Activated CD8-positive, alpha-beta memory T cell treated with anti-CD3 and anti-CD28 coated beads, Interleukin-2, amount 10 ng/mL, durations not matched to agents 7 days and 5 days (primary cell): ENCODE measurements at places on chromosomes 16 and 17.

DNA sequence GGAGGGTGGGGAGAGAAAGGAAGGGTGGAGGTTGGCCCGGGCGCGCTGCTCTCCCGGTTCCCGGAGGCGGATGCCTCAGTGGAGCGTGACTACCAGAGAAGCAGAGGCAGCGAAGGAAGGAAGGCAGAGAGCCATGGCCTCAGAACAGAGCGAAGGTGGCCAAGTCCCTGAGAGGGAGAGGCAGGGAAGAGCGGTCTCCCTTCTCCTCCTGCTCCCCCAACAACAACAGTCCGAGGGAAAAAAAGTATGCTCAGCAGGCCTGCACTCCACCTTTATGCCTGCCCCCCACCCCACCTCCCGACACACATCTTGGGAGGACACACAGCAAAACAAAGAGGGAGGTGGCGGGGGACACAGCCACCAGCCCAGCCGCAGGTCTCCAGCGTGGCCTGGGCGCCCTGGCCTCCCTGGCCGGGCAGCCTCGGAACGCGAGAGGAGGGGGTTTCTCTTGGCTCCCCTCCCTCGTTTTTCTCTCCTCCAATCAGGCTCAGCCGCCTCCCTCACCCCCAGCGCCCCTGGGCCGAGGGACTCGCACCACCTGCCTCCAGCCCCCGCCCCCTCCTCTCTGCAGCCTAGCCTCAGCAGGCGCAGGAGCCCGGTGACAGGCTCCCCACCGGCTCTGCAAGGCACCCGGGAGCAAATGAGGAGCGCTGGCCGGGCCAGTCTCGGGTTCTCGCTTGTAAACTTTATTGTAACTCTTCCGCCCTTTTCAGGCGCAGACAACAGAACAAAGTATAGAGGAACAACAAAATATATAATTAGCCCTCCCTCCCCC is 1.1 kb upstream of the HOXB7 start:
- peaks cover 36% of the 10 kb centered on the region for H3K4me1 ChIP-seq
- peaks cover 2% of the 10 kb centered on the region for H3K36me3 ChIP-seq
- no peak for DNase-seq
- H3K4me3 ChIP-seq, result peak overlapping the region; percentile 81
- peaks cover 81% of the 10 kb centered on the region for H3K27me3 ChIP-seq

DNA sequence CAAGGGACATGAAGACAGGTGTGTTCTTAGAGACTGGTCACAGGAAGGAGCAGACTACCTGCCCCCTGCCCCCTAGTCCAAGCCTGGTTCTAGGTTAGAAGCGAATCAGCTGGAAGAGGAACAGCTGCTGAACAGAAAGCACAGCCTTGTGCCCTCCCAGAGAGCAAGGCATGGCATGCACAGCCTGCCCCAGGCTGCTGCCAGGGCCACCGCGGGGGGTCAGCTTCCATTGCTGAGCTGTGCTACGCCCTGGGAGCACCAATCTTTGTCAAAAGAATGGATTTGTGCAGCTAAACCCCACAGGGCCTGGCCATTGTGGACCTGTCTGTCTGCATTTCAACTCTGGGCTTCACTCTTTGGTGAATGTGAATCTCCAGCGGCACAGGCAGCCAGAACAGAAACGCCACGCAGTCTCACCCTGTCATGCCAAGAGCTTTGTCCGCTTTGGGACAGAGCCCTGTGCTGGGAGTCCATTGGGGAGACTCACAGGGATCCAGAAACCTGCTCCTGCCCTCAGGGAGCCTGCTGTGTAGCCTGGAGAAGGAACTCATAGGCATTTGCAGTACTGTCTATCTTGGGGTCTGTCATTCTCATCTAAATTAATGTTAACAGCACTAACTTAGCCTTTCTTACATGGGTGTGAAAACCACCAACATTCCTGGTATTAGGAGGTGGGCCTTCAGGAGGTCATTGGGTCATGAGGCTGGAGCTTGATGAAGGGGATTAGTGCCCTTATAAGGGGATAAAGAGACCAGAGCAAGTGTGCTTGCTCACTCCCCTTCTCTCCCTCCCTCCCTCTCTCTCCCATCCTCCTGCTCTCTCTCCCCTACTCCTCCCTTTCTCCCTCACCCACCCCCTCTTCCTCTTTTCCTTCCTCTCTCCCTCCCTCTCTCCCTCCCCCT is 25.6 kb upstream of the CDRT4 start:
- DNase-seq, result no peak
- peaks cover 3% of the 10 kb centered on the region for H3K36me3 ChIP-seq
- no peak overlapping the region for H3K4me3 ChIP-seq
- H3K27me3 ChIP-seq, result no peaks in the 10 kb centered on the region
- no peak overlapping the region for H3K27ac ChIP-seq

- DNase-seq, result peak; percentile 78
- H3K36me3 ChIP-seq, result no peaks in the 10 kb centered on the region
- no peak overlapping the region for H3K27ac ChIP-seq
- no peaks in the 10 kb centered on the region for H3K27me3 ChIP-seq
These were observed 168.0 kb downstream of the AHSP start for GRCh38 chr16:31695667-31696066.

GRCh38 chr17:58196610-58197009 is 4.1 kb downstream of the EPX start:
- peaks cover 25% of the 10 kb centered on the region for H3K27me3 ChIP-seq
- DNase-seq, result no peak
- no peaks in the 10 kb centered on the region for H3K36me3 ChIP-seq
- H3K27ac ChIP-seq, result no peak overlapping the region

- peaks cover 15% of the 10 kb centered on the region for H3K4me1 ChIP-seq
- H3K4me3 ChIP-seq, result no peak overlapping the region
- no peak overlapping the region for H3K27ac ChIP-seq
- no peaks in the 10 kb centered on the region for H3K36me3 ChIP-seq
- DNase-seq, result peak; percentile 88
These were observed 5.3 kb upstream of the ZNF689 start for GRCh38 chr16:30615358-30616091.

DNA sequence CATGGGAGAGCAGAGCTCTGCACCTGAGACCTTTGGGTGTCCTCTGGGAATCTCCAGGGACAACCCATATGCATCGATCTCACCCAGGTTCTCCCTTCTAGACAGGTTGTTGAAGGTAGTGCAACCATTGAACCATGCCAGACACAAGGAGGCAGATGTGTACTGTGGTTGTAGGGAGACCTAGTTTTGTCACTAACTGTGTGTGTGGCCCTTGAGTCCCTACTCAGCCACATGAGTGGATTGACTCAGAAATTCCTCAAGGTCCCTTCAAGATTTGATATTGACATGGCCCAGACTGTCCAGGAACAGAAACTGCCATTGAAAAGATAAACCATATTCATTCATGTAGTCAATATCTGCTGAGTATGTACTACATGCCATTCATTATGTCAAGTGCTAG is 396.4 kb upstream of the CCL2 start:
- H3K4me3 ChIP-seq, result no peak overlapping the region
- no peak overlapping the region for H3K27ac ChIP-seq
- no peaks in the 10 kb centered on the region for H3K4me1 ChIP-seq
- H3K36me3 ChIP-seq, result no peaks in the 10 kb centered on the region
- no peak for DNase-seq

DNA sequence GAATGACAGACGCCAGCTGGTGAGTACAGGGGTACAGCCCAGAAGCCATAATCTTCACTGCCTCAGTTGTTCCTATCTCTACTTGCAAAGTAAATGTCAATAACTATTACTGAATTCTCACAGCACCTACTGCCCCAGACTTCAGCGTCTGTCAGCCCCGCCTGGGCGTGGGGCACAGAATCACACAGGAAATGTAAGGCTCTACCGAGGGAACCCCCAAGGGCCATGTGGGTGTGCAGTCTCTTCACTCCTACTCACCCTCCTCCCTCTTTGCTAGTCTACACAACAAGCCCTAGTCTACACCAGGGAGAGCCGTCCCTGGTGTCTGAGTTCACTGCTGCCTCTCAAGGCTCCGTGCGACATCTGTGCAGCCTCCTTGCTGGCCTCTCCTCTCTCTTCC is 4.5 kb downstream of the NPTX1 start:
- DNase-seq, result no peak
- H3K36me3 ChIP-seq, result no peaks in the 10 kb centered on the region
- no peak overlapping the region for H3K27ac ChIP-seq

GRCh38 chr16:583815-584591 is 5.9 kb upstream of the RAB40C start:
- no peak for DNase-seq
- no peak overlapping the region for H3K27ac ChIP-seq
- peaks cover 16% of the 10 kb centered on the region for H3K4me1 ChIP-seq
- no peaks in the 10 kb centered on the region for H3K36me3 ChIP-seq
- no peak overlapping the region for H3K4me3 ChIP-seq

DNA sequence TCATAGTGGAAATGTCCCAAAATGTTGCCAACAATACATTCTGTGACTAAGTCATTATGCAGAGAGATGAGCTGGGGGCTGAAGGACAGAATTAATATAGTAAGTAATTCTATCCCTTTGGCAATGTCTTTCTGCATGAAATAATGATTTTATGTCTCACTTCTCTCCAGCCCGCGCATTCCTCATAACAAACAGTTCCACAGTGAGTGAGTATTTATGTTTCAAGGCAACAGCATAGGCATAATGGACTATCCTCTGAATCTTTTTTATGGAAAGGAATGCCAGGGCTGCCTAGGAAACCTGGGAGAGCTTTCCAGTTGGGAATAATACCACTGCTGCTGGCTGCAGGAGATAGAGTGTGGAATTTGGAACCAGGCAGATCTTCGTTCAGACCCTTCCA is 477.7 kb downstream of the HS3ST4 start:
- H3K36me3 ChIP-seq, result no peaks in the 10 kb centered on the region
- no peaks in the 10 kb centered on the region for H3K27me3 ChIP-seq
- no peak overlapping the region for H3K27ac ChIP-seq
- no peak overlapping the region for H3K4me3 ChIP-seq
- DNase-seq, result no peak

GRCh38 chr17:81672954-81673353 is 6.4 kb downstream of the CCDC137 start:
- DNase-seq, result no peak
- H3K27me3 ChIP-seq, result no peaks in the 10 kb centered on the region
- peaks cover 18% of the 10 kb centered on the region for H3K4me1 ChIP-seq
- peaks cover 35% of the 10 kb centered on the region for H3K36me3 ChIP-seq
- H3K27ac ChIP-seq, result no peak overlapping the region

GRCh38 chr16:22751685-22752084 is 62.3 kb upstream of the HS3ST2 start:
- peaks cover 5% of the 10 kb centered on the region for H3K27me3 ChIP-seq
- H3K27ac ChIP-seq, result no peak overlapping the region
- H3K4me1 ChIP-seq, result no peaks in the 10 kb centered on the region
- H3K36me3 ChIP-seq, result no peaks in the 10 kb centered on the region
- no peak overlapping the region for H3K4me3 ChIP-seq
- no peak for DNase-seq

GRCh38 chr17:79979221-79979741 is 56.4 kb downstream of the TBC1D16 start:
- no peak overlapping the region for H3K4me3 ChIP-seq
- H3K36me3 ChIP-seq, result no peaks in the 10 kb centered on the region
- no peaks in the 10 kb centered on the region for H3K4me1 ChIP-seq

- no peaks in the 10 kb centered on the region for H3K27me3 ChIP-seq
- H3K36me3 ChIP-seq, result peaks cover 1% of the 10 kb centered on the region
- no peak overlapping the region for H3K27ac ChIP-seq
- no peak overlapping the region for H3K4me3 ChIP-seq
These were observed 12.1 kb upstream of the CYB5B start for GRCh38 chr16:69412287-69412686.

GRCh38 chr17:59487161-59487873 is 78.1 kb upstream of the DHX40 start:
- peaks cover 34% of the 10 kb centered on the region for H3K27me3 ChIP-seq
- H3K4me1 ChIP-seq, result peaks cover 15% of the 10 kb centered on the region
- H3K36me3 ChIP-seq, result peaks cover 4% of the 10 kb centered on the region
- no peak overlapping the region for H3K4me3 ChIP-seq
- peak; percentile 14 for DNase-seq

DNA sequence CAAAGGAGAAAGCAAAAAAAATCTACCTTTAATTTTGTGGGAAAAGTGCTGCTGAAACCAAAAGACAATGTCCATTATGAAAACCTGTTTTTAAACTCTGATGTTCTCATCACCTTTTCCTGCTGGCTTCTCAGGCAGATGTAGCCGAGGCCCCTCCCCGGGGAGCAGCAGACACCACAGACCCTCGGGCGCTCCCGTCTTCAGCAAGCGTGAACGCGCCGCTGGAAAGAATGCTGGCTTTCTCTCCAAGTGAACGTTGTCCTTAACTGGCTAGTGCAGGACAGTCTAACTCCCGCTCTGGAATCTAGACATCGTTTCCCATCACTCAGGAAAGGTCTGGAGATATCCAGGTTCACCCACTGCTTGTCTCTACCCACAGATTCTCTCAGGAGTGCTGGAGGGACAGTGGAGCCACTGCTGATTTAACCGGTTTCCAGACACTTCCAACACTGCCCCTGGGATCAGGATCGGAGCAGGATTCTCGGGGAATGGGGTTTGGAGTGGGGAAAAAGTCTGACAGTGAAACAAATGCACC is 211.2 kb downstream of the RBFOX3 start:
- H3K4me1 ChIP-seq, result peaks cover 11% of the 10 kb centered on the region
- no peak overlapping the region for H3K27ac ChIP-seq
- H3K27me3 ChIP-seq, result peaks cover 30% of the 10 kb centered on the region
- H3K36me3 ChIP-seq, result no peaks in the 10 kb centered on the region
- DNase-seq, result no peak

GRCh38 chr17:7441266-7441665 is 2.0 kb downstream of the FGF11 start:
- peaks cover 50% of the 10 kb centered on the region for H3K4me1 ChIP-seq
- no peak for DNase-seq
- no peak overlapping the region for H3K4me3 ChIP-seq

- no peak for DNase-seq
- no peaks in the 10 kb centered on the region for H3K27me3 ChIP-seq
- H3K4me1 ChIP-seq, result peaks cover 2% of the 10 kb centered on the region
These were observed 28.4 kb downstream of the BAIAP2 start for GRCh38 chr17:81063106-81064093.

GRCh38 chr17:74530831-74531150 is 484 bp downstream of the CD300LB start:
- no peak for DNase-seq
- H3K36me3 ChIP-seq, result no peaks in the 10 kb centered on the region
- peaks cover 3% of the 10 kb centered on the region for H3K4me1 ChIP-seq
- no peak overlapping the region for H3K27ac ChIP-seq
- peaks cover 47% of the 10 kb centered on the region for H3K27me3 ChIP-seq

GRCh38 chr16:82027629-82028064 is 7.4 kb upstream of the HSD17B2 start:
- H3K36me3 ChIP-seq, result no peaks in the 10 kb centered on the region
- H3K4me3 ChIP-seq, result no peak overlapping the region
- H3K27ac ChIP-seq, result no peak overlapping the region

- no peaks in the 10 kb centered on the region for H3K36me3 ChIP-seq
- no peak for DNase-seq
- peaks cover under 1% of the 10 kb centered on the region for H3K27me3 ChIP-seq
These were observed 26.5 kb upstream of the XYLT2 start for GRCh38 chr17:50319306-50320004.

DNA sequence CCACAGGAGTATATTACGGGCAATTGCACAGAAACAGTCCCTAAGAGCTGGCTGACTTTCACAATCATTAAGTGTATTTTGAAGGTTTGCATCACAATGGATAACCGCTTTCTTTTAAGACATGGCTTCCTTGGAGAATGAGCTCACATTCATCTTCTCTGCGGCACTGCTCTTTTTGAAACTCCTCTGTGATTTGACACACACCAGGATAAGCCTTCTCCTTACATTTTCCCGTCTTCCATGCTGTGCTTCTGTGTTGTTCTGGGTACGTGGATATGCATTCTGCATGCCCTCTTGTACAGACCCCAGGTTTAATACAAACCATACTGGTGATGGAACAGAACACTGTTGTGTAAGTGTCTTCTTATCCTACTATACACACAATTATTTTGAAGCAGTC is 89.5 kb upstream of the METRNL start:
- no peak overlapping the region for H3K27ac ChIP-seq
- H3K36me3 ChIP-seq, result peaks cover 64% of the 10 kb centered on the region
- DNase-seq, result no peak
- peaks cover 29% of the 10 kb centered on the region for H3K4me1 ChIP-seq

- no peaks in the 10 kb centered on the region for H3K4me1 ChIP-seq
- H3K4me3 ChIP-seq, result no peak within 1 kb of the TSS
- peaks cover 55% of the 10 kb centered on the region for H3K27me3 ChIP-seq
These were observed at the start of gene AIPL1 for GRCh38 chr17:6435051-6435450. Gene AIPL1 (minus strand): TSS chr17:6435121. CDS start chr17:6435104, 17 bp downstream.
